Epithelial cell of proximal tubule (primary cell): ENCODE measurements at places on chromosomes 6 and 20. TPM values are rescaled to one million over a fixed set of nuclear protein-coding genes. Genes with fewer than 3 reads are reported as not detected.

DNA sequence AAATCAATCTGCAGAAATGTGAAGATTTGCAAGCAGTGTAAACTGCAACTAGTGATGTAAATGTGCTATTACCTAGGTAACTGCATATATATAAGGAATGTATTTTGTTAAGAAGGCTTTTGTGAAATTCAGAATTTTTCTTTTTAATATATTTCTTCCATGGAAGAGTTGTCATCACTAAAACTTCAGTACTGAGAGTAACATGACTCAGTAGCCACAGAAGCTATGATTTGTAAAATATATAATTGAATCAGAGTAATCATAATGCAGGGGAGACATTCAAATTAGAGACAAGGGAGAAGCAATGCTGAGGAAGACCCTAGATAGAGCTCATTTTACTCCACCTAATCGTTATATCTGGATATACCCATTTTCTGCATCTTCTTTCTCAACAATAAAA lies 141.7 kb downstream of the ADGRG6 start:
- DNase-seq: no peak

- no peak for DNase-seq
Observed at GRCh38 chr6:122049341-122049740, 350.1 kb upstream of the HSF2 start.

- DNase-seq: no peak
Observed at GRCh38 chr6:75794954-75795739, 46.1 kb downstream of the MYO6 start.

DNA sequence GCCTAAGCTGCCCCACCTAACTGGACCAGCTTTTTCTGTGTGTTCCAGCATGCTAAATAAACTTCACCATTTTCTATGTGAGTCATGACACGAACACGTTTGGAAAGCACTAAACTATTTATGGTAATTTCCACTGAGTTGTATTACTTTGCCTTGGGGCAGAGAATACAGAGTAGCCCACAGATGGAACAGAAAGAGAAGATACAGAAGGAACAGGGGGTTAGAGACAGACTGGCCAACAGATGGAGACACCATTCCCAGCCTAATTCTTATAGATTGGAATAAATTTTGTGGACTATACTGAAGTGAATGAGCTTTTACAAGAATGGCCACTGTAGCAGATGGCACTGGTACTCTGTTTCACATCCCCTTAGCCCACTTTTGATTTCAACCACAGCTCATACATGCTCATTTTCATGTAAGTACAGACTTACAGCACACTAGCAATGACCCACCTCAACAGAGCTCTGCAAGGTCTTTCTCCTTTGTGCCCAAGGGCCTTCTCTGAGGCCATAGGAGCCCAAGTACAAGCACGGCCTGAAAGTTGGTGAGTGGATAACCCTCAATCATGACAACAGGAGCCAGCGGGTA lies 13.1 kb upstream of the NT5DC1 start:
- no peak for DNase-seq

GRCh38 chr6:38064431-38064830 lies 244.9 kb downstream of the ZFAND3 start:
- no peak for DNase-seq

- no peak for DNase-seq
Observed at GRCh38 chr20:64111841-64112641, 4.7 kb upstream of the NPBWR2 start.

DNA sequence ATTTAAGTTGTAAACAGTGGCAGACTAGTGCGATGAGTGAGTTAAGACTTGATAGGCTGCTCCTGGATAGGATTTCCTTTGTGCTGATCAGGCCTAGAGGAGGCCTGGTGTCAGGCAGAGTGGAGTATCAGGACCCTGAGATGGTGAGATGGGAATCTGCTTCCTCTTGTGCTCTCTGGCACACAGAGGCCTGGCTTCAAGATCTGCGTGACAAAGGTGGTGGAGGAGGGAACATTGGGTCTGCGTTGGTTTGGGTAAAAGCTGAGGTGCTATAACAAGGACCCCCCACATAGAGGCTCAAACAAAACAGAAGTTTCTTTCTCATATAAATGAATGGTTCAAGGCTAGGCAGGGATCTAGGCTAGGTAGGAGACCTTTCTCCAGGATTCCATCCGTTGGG lies 20.3 kb downstream of the SCAND1 start:
- no peak for DNase-seq

GRCh38 chr6:134352786-134353480 lies 35.0 kb upstream of the SGK1 start:
- DNase-seq: no peak

GRCh38 chr20:43383026-43383795 lies 74.5 kb upstream of the SRSF6 start:
- DNase-seq: no peak

Gene REPS1
- total RNA-seq: 26.8 and 27.1 TPM in 2 replicates

Gene PI16
- total RNA-seq: not detected in 2 replicates
